ENCODE measurements at places on chromosomes 1 and 21.

DNA sequence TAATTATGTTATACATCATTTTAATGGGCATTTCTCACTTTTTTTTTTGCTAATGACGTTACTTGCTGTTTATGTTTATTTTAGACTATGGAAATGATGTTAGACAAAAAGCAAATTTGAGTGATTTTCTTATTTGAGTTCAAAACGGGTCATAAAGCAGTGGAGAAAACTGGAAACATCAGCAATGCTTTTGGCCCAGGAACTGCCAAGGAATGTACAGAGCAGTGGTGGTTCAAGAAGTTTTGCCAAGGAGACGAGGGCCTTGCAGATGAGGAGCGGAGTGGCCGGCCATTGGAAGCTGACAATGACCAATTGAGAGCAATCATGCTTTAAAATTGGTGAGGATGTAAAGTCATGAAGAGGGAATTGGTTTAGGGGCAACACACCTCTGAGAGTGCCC lies 32.1 kb upstream of the KCNE2 start:
- no peak for DNase-seq

DNA sequence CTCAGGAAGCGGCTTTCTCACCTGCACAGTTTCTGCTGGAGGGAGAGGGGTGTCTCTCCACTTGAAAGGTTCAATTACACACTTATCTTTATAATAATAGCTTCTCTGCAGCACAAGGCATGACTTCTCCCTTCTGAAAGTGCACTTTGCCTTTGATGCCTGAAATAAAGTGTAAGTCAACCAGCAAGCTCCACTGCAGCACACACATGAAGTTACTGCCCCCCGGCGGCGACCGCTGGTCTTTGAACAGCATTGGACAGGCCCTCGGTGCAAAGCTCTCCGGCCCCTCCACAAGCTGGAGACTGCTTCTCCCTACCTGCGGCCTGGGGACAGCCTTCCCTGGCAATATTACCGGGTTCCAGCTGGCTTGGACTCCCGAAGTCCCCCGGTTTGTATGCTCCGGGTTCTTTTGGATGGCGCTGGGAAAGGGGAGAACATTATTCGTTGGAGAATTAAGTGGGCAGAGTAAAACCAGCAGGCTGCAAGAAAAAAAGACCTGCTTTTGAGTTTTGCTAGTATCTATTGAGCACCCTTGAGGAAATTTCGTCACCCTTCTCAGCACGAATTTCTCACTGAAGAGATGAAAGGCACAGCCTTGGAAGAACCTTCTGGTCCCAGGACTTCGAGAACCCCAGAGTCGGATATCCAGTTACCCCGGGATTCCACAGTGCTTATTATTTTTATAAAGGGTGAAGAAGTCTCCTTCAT lies 11.8 kb downstream of the RCAN1 start:
- no peak for DNase-seq

- DNase-seq, result peak; percentile 35
Observed at GRCh38 chr1:211352985-211353515, 26.4 kb downstream of the TRAF5 start.

DNA sequence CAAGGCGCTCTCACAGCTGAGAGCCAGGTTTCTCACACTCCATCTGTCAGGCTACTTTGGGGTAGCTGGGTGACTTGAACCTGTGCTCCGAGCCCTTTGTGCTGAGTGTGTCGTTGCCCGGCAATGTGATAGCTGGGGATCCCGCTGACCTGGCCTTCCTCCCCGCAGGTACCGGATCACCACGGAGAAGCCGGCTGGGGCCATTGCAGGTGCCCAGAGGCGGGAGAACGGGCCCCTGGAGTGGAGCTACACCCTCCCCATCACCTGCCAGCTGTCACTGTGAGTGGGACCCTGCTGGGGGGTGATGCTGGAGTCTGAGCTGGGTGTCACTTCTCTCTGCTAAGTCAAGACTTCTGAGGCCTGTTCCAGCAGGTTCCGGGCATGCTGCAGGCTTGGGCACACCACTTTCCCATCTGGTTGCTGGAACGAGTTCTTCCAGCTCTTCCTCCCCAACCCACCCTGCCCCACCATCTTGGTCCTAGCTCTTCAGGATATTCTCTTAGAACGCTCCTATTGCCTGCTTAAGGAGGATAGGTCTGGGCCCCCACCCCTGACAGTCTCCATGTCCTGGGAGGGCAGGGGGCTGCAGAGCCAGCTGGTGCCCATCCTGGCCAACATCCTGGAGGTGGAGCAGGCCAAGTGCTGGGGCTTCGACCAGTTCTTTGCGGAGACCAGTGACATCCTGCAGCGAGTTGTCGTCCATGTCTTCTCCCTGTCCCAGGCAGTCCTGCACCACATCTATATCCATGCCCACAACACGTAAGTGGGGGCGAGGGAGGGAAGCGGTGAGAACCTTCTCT lies 7.5 kb downstream of the IKBKE start:
- no peak for DNase-seq

DNA sequence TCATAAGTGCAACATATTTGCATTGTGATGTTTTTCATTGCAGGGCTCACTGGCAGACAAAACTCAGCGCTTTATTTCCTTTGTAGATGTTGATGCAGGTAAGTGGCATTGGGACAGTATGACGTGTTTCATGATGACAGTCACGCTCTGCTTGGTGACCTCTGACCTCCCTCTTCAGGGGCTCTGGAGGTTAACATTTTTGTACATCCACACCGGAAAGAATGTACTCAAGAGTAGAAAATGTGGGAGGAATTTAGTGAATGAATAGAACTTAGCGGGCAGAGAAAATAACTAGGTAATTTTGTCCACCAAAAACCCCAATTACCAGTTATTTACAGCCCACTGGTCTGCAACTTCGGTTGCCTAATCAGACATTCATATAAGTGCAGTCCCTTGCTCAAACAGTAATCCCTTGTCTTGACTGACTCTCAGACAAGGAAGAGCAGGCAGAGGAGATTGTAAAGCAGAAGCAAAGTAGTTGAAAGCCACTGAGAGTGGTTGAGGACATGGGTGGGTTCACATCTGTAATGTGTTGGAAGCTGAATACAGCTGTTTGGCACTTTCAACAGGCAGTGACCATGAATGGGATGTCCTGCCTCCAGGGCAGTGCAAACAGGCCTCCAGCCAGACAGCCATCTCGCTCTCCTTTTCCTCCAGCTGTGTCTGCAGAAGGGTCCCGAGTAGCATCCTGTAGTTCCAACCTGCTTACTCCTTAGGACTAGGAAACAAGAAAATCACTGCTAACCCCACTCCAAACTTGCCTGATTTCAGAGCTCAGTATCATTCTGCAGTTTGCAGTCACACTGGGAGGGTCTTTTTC lies 188.9 kb downstream of the NRIP1 start:
- no peak for DNase-seq

Measured in stimulated activated CD8-positive, alpha-beta memory T cell treated with anti-CD3 and anti-CD28 coated beads, Interleukin-7, amount 100 ng/mL, for 1 hour (primary cell).